ENCODE measurements at places on chromosomes 11 and 22. TPM values are rescaled to one million over a fixed set of nuclear protein-coding genes. Genes with fewer than 3 reads are reported as not detected.

CXCR5 gene
- not detected for total RNA-seq

LUZP2 gene
- total RNA-seq: not detected

OLFML1 gene
- 33.0 TPM for total RNA-seq

TYR gene
- not detected for total RNA-seq

SLCO2B1 gene
- under 0.01 TPM for total RNA-seq

IPO7 gene
- total RNA-seq: 155 TPM

APOA4 gene
- total RNA-seq: not detected

APOL1 gene
- total RNA-seq: 38.7 TPM

FDXACB1 gene
- total RNA-seq: 1.4 TPM

GSTT2B gene
- total RNA-seq: 13.8 TPM

OR51Q1 gene
- not detected for total RNA-seq

LYVE1 gene
- total RNA-seq: not detected

- no peak for DNase-seq
Observed at GRCh38 chr11:95065336-95065735, 1.4 kb upstream of the SRSF8 start.

GRCh38 chr11:22674470-22675439, 8.3 kb downstream of the GAS2 start:
- no peak for DNase-seq

- no peak for DNase-seq
Observed at GRCh38 chr11:64537876-64538275, 53.1 kb upstream of the SLC22A12 start.

- DNase-seq: peak; percentile 13
Observed at GRCh38 chr22:49408102-49408836, 419.4 kb downstream of the BRD1 start.

DNA sequence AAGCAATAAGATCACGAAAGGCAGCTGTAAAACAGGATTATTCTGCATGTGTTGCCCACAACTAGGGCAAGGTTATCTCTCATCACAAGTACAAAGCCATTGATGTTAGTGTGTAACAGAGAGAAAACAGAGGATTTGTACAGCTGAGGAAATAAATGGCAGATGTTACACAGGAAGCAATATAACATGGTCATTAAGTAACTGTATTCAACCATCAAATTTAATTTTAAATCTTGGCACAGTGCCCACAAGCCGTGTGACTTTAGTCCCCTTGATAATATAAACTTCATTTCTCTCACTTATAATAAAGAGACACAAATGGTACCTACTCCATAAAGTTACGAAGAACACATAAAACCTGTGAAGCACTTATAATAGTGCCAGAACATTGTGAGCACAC, 17.3 kb downstream of the OR51E2 start:
- no peak for DNase-seq

GRCh38 chr11:70906101-70906500, 346.3 kb downstream of the SHANK2 start:
- DNase-seq: no peak

GRCh38 chr11:17950644-17951043, 62.2 kb downstream of the SERGEF start:
- DNase-seq: no peak

DNA sequence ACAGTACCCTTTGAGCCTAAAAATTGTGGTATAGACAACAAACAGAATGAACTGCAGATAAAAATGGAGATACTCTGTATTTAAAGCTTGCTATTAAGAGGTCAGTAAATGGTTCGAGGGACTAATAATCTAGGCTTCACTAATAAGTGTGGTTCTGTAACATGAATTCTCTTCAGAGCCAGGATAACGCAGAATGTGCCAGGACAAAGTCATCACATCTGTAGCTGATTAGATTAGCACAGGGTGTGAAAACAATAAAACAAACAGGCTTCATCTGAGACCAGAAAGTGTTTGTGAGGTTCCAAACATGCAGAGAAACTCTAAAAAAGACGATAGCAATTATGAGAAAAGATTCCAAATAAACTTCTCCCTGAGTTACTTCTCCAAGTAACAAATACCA, 89.1 kb upstream of the LUZP2 start:
- no peak for DNase-seq

DNA sequence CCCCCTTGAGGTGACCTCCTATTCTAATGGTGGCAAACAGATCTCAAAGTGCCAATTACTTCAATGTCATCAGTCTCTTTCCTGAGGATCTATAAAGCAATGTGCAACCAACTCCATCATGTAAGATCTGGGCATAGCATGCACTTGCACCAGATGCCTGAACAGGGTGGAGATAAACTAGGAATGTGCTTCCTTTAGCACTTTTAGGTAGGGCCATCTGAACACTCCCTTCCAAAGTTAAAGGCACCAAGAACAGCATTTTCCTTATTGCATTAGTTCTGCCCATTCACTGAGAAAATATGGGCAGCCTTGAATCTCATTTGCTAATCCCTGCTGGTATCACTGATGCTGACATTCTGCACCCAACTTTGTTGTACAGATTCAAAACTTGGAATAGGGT, 112.0 kb downstream of the SGSM3 start:
- DNase-seq: no peak

GRCh38 chr11:30089921-30090320, 73.1 kb upstream of the KCNA4 start:
- DNase-seq: no peak

- DNase-seq: no peak
Observed at GRCh38 chr11:134978388-134979088, 566.5 kb upstream of the B3GAT1 start.

- DNase-seq: peak; percentile 76
Observed at GRCh38 chr22:21028277-21029251, 3.8 kb downstream of the SLC7A4 start.

- DNase-seq: no peak
Observed at GRCh38 chr11:120747850-120748814, 236.6 kb downstream of the GRIK4 start.

- peak; percentile 85 for DNase-seq
Observed at GRCh38 chr22:32050678-32051515, 7.8 kb downstream of the SLC5A1 start.

- no peak for DNase-seq
Observed at GRCh38 chr11:61114913-61115312, 12.6 kb downstream of the CD5 start.

- peak; percentile 56 for DNase-seq
Observed at GRCh38 chr11:10503221-10503620, 37.8 kb downstream of the RNF141 start.

DNA sequence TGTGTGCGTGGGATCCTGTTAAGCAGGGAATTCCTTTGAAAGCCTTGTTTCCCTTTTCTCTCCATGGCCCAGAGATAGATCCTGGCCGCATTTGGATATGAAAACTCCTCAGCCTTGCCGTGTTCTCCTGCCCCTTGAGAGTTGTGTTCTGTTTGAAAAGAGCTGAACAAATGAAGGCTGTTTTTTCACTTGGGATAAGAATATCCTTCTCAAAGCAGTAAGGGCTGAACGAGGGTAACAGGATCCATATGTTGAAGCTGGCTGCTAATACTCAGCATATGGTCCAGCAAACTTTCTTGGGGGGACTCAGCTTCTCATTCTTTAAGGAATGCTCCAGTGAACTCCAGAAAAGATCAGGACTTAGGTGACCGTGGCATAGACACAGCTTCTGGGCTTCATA, 114.5 kb upstream of the TTC12 start:
- DNase-seq: no peak

DNA sequence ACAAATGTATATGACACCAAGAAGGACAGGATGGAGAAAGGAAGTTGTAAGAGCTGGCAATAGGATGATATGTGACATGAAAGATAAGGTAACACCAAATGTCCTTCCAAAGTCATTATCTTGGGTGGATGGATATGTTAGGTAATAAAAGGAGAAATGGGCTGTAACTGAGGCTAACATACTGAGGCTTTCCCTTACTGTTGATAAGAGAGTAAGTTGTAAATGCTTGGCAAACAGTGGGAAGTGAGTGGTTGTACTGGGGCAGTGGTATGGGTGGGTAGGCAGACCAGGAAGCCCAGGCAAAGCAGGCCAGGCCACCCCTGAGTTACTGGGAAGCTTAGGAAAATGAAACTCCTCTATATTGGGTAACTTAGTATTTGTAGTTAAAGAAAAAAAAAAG, 73.7 kb downstream of the ARHGAP42 start:
- DNase-seq: no peak

DNA sequence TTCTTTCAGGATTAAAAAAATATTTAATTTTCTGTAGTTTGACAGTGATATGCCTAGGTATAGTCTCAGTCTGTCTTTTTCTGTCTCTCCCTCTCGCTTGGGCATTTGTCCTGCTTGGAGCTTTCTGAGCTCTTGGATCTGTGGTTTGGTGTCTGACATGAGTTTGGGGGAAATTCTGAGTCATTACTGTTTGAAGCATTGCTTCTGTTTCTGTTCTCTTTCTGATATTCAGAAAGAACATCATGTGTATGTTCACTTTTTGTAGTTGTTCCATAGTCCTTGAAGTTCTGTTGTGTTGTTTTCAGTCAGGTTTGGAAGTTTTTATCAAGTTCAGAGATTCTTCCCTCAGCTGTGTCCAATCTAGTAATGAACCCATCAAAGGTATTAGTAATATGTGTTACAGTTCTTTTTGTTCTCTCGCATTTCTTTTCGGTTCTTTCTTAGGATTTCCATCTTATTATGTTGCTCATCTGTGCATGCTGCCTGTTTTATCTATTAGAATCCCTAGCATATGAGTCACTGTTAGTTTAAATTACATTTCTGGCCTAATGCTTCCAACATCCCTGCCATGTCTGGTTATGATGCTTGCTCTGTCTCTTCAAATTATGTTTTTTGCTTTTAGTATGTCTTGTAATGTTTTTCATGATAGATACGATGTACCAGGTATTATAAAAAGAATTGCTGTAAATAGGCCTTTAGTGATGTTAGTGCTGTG, 48.4 kb downstream of the DDX10 start:
- DNase-seq: no peak

DNA sequence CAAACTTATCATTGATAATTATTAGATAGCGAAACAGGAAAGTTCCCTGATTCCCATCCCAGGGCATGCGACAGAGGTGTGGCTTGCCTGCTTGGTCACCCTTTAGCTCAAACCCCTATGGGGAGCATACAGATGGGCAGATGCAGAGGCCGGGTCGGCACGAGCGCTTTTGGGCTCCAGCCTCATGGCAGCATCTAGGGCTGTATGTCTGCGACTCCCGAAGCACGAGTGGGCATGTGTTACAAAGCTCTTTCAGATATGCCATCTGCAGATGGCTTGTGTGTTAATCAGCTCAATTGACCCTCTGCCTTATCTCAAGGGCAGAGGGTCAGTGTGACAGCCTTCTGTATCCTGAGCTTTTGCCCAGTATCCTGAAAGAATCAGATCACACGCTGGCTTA, 2069.3 kb upstream of the RAG2 start:
- no peak for DNase-seq

GRCh38 chr22:46104881-46105493, 45.3 kb upstream of the PPARA start:
- no peak for DNase-seq

- peak; percentile 94 for DNase-seq
Observed at GRCh38 chr22:29457730-29458129, 19.3 kb downstream of the RFPL1 start.

GRCh38 chr22:33272871-33273270, 214.7 kb upstream of the SYN3 start:
- DNase-seq: no peak

DNA sequence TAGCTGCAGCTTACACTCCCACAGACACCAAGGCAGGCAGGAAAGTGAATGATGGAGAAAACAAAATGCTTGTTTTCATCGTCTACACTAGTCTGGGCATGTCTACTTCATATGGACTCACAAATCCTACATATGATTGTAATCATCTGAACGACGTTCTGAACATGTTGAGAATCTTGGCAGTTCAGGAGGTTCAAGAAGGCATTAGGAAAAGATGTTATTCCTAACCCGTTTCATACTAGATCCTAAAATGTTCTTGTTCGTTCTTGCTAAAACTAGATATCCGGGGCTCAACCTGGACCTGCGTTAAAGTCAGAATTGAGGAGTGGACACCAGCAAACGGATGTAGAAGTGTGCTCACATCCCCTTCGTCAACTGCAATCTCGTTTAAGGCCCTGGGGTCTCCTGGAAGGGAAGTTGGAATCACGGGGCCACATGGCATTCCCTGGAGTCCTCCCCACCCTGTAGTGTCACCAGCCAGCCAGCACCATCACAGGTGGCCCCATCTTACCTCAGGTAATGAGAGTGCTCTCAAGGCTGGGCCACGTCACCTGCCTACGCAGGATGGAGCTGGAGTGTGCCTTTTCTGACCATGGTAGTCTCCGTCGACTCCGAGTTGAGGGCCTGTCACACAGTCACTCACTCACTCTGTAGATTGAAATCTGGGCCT, 37.3 kb downstream of the C11orf58 start:
- DNase-seq: no peak

DNA sequence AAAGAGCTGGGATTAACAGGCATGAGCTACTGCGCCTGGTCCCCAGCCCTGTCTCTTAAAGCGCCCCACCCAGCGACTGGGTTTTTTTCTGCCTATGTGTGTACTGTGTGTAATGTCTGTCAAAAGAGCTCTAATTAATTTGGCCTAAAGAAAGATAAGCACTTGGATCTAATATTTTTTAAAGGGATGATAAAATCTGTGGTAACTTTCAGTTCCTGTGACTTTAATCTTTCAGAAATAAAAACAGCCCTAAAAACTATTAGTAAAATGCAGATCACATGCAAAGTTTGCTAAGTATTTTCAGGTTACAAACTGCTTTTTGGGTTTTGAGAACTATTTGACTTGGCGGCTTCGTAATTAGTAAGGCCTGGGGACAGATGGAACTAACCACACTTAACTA, 1358.7 kb downstream of the LRRC4C start:
- no peak for DNase-seq

GRCh38 chr22:42760806-42761565, 40.3 kb upstream of the A4GALT start:
- peak; percentile 31 for DNase-seq

- peak; percentile 30 for DNase-seq
Observed at GRCh38 chr11:3181725-3182461, 16.8 kb upstream of the OSBPL5 start.

GRCh38 chr22:25497716-25498115, 66.8 kb upstream of the GRK3 start:
- DNase-seq: no peak

GRCh38 chr11:42066113-42066512, 606.7 kb upstream of the LRRC4C start:
- DNase-seq: no peak

DNA sequence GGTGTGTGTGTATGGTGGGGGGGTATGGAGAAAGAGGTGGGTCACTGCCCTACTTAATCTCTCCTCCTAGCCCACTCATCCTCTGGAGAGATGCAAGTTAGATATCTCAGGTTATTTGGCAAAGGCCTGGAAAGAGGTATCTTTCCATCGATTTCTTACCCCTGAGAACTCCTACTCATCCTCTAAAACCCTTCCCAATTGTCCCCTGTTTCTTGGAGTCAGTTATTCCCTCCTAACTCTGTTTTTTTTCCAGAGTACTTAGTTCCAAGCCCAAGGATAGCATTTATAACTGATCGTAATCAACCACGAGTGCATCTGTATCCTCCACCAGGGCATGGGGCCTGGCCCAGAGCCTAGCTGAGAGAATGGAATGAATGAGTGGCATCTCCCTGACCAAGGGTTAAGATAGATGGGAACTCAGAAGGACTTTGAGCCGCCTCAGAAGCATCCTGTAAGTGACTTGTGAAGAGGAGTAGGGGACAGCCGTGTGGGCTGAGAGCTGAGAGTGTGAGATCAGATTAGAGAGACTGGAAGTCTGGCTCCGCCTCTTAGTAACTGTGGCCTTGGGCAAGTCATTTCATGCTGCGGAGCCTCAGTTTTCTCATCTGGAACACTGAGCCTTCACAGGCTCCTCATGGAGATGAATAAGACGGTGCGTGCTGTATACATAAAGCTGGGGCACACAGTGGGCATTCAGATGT, 16.2 kb downstream of the CD6 start:
- DNase-seq: no peak

GRCh38 chr22:23500508-23501260, 79.4 kb downstream of the IGLL1 start:
- DNase-seq: peak; percentile 68

- DNase-seq: peak; percentile 90
Observed at GRCh38 chr11:47186700-47187695, 764 bp upstream of the PACSIN3 start.

Data from osteoblast (primary cell).